ENCODE measurements at places on chromosomes 7 and 10.

GRCh38 chr7:17279061-17279460 lies 19.4 kb upstream of the AHR start:
- no peak for DNase-seq

- DNase-seq: no peak
These were observed 86.7 kb downstream of the DGKI start for GRCh38 chr7:137760111-137760510.

GRCh38 chr10:128078136-128078969 lies 47.9 kb downstream of the MKI67 start:
- DNase-seq: peak; percentile 40

DNA sequence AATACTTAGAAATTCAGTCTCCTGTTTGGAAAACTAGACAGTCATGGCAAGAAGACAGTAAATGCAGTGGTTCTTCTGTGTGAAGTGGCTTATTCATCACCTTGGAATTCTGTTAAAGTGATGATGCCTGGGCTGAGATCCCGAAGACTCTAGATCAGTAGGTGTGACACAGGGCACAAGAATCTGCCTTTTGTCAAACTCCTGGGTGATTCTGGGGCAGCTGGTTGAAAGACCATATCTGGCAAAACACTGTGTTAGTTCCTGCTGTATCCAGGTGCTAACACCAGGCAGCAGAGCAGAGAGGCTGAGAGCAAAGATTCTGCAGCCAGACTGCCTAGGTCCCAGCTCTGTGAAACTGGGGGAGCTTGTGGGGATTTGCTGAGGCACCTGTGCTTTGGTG lies 26.5 kb downstream of the MRC1 start:
- DNase-seq: no peak

DNA sequence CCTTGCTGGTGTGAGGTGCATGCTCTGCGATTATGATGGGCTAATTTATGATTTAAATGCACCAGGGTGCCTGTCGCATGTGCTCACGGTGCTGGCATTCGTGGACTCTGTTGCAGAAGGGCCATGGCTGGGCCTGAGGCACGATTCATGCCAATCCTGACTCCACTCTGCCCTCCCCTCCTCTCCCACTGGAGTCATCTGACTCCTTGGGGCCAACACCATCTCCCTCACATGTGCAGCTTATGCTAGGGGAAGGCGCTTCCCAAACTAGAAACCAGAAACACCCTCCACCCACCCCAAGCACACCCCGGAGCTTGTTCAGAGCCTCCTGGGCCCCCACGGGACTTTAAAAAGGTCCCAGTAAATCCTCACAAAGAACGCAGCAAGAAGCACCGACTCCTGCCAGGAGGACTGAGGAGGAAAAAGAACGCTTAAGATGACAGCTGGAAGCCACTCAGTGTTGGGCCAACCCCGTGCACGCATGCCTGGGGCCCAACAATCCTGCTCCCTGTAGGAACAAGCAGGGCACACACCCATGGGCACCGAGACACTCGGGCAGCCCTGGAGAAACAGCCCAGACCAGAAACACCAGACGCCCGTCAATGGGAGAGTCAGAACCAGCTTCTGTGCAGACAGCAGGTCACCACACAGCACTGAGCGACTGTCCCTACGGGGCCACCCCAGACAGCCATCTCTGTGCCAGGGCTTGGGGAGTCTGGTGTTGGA lies 14.1 kb downstream of the BRI3 start:
- DNase-seq: no peak

GRCh38 chr7:128448751-128449302 lies 6.9 kb upstream of the HILPDA start:
- peak; percentile 61 for DNase-seq

DNA sequence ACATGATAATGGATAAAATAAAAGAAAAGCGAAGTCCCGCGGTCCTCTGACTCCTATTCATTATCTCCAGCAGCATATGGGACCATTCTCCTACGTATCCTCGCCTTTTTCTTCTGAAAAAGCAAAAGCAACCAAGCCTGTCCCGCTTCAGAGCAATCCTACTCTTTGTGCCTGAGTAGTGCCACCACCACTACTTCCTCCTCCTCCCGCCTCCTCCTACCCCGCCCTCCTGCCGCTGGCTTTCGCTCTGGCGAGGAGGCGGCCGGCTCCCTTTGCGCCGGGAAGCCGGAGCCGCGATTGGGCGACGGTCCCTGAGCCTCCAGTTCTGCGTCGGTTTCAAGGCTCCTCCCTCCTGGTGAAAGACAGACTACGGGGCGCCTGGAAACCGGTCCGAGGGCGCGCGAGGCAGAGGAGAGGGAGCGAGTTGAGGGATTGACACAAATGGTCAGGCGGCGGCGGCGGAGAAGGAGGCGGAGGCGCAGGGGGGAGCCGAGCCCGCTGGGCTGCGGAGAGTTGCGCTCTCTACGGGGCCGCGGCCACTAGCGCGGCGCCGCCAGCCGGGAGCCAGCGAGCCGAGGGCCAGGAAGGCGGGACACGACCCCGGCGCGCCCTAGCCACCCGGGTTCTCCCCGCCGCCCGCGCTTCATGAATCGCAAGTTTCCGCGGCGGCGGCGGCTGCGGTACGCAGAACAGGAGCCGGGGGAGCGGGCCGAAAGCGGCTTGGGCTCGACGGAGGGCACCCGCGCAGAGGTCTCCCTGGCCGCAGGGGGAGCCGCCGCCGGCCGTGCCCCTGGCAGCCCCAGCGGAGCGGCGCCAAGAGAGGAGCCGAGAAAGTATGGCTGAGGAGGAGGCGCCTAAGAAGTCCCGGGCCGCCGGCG lies at the start of gene FZD1:
Gene FZD1 (plus strand): TSS at position 388 of the 878 bp plus-strand sequence. CDS start 448 bp downstream, at position 836.
- DNase-seq: peak; percentile 98

DNA sequence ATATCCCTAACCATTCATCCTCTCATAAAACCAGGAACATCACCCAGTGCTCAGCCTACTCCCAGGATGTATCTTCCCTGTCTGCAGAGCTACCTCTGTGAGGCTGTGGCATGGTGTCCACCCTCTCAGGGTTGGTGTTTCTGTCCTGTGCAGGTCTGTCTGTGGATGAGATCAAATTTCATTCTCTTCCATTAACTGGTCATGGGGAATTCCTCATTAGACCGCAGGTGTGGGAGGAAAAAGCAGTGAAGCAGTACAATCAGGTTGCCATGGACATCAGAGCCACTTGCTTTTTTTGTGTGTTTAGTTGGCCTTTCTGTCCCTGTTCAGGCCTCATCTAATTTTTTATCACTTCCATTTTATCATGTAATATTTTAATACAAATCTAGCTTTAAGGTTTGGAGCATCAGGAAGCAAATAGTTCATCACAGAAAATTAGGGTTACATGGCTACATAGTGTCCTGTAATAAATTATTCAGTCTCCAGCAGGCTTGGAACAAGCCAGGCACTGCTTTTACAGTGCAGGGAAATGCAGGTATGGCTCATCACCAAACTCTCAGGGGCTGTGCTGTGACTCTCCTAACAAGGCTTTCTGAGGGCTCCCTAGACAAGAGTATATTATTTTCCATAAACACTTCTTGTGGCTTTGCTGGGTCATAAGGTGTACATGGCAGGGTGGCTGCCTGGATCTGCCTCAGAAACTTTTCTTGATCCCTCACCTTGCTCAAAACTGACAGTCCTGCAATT lies 594.9 kb upstream of the IGFBP3 start:
- no peak for DNase-seq

GRCh38 chr7:45219801-45220435 lies 62.3 kb downstream of the RAMP3 start:
- no peak for DNase-seq

GRCh38 chr7:120181499-120181898 lies 91.5 kb upstream of the KCND2 start:
- no peak for DNase-seq

GRCh38 chr7:23928418-23928775 lies 218.4 kb downstream of the STK31 start:
- DNase-seq: no peak

- DNase-seq: peak; percentile 95
These were observed 84.3 kb downstream of the CD36 start for GRCh38 chr7:80722616-80723195.

All from suppressor macrophage treated with lipopolysaccharide for 4 hours (primary cell).